ENCODE measurements at places on chromosomes 3 and 15. TPM values are rescaled to one million over a fixed set of nuclear protein-coding genes. Genes with fewer than 3 reads are reported as not detected.

GRCh38 chr3:168925568-168925967 is 737.9 kb downstream of the MECOM start:
- DNase-seq: no peak
- no peaks in the 10 kb centered on the region for H3K27me3 ChIP-seq
- no peak overlapping the region for H3K4me3 ChIP-seq
- H3K27ac ChIP-seq: no peak overlapping the region

GRCh38 chr15:64452988-64453688 is 7.2 kb upstream of the ZNF609 start:
- H3K27ac ChIP-seq: no peak overlapping the region
- no peak for DNase-seq
- no peak overlapping the region for H3K4me3 ChIP-seq
- peaks cover 35% of the 10 kb centered on the region for H3K4me1 ChIP-seq

- DNase-seq: peak; percentile 20
- no peaks in the 10 kb centered on the region for H3K27me3 ChIP-seq
- no peak overlapping the region for H3K27ac ChIP-seq
- H3K36me3 ChIP-seq: peaks cover 9% of the 10 kb centered on the region
- H3K4me1 ChIP-seq: no peaks in the 10 kb centered on the region
Measured at GRCh38 chr3:81581966-81582599, 179.4 kb downstream of the GBE1 start.

DNA sequence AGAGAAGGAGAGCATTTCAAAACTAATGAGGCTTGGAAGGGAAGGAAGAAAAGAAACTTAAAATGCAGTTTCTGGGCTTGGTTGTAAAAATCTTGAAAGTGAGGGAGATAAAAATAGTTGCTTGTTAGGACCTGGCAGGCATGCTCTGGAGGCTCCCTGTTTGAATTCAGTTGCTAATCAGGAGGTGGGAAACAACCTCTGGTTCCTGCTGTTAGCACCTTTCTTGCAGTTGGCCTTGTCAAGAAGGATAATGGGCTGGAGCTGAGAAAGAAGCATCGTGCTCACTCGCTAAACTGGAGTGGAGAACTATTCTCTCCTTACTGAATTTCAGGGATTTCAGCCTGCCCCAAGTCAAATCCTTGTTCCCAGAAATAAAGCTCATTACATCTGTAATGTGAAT is 23.4 kb downstream of the SNAPC5 start:
- H3K27ac ChIP-seq: no peak overlapping the region
- no peak for DNase-seq
- H3K4me3 ChIP-seq: no peak overlapping the region
- peaks cover 15% of the 10 kb centered on the region for H3K4me1 ChIP-seq

DLL4 gene
- total RNA-seq: 0.20 TPM

CHRD gene
- total RNA-seq: 3.4 TPM

CCR3 gene
- total RNA-seq: not detected

All from HepG2 (cell line).